Liver (tissue), 10 donors: ENCODE measurements at places on chromosomes 2 and 18. TPM values are rescaled to one million over a fixed set of nuclear protein-coding genes. Genes with fewer than 3 reads are reported as not detected.
A peak's percentile ranks its signal among the peaks of the same experiment; 100 is the strongest.

DNA sequence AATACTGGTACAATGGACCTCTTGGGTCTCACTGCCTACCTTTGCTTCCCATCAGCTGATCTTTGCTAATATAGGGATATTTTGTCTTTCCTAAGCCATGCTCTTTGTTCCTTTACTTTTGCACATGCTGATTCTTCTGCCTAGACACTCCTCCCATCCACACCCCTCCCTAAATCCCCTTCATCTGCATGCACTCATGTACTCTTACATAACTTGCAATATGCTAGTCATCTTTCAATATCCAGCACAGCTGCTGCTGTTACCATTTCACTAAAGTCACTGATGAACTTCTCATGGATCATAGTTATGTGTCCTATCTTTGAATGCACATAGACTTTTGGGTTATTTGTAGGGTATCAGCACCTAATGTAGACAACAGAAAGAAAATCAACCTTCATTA is 18.5 kb upstream of the DTNA start:
- DNase-seq: no peak

GRCh38 chr2:222353993-222354392 is 55.2 kb upstream of the PAX3 start:
- no peak for DNase-seq

GRCh38 chr2:1495676-1496358 is 82.6 kb downstream of the TPO start:
- no peak for DNase-seq

Gene CABYR
- 0.28 TPM for polyA plus RNA-seq

Gene ASB18
- not detected for polyA plus RNA-seq

DNA sequence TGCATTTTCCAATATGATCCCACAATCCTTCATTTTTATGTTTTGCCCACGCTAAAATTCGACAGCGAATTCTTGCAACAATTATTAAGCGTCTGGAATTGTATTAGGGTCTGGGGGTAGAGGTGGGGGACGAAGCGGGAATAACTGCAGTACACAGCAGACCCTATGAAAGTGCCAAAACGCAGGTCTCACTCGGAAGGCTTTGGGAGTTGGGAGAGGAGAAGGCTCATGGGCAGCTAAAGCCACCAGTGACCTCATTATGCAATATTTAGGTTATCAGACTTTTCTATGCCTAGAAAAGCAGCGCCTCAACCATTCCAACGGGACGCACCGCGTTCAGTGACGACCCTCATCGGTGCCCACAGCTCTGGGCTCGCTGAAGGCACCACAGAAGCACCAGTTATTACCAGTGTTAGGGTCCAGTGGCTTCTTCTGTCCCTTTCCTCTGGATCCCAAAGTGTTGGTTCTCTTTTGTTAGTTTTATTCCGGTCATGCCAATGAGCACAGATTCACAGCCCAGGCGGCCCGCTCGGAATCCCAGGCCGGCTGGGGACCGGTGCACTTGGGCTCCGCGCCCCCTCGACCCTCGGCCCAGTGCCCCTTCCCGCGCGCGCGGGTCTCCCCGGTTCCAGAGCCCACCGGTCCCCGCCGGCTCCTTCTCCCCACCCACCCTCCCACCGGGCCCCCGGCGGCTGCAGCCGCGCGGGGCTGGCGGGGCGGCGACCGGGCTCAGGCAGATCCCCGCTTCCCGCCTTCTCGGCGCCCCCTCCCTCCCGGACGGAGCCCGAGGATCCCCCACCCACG is 737 bp upstream of the MAPK4 start:
- DNase-seq: no peak

DNA sequence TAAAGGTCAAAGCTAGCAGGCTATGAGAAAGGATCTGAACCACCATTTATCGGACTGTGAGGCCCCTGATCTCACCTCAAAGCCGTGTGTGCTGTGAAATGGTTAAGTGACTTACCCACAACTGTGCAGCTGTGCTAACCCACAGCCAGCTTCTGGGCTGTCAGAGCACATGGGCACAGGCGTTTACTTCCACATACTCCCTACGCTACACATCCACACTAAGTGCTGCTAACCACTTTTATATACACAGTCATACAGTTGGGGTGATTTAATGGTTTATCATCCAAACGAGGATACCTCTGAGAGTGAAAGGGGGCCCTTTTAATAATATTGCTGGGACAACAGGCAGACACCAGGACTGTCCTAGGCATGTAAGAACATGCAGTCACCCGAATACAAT is 37.3 kb downstream of the CYRIA start:
- DNase-seq: no peak

DNA sequence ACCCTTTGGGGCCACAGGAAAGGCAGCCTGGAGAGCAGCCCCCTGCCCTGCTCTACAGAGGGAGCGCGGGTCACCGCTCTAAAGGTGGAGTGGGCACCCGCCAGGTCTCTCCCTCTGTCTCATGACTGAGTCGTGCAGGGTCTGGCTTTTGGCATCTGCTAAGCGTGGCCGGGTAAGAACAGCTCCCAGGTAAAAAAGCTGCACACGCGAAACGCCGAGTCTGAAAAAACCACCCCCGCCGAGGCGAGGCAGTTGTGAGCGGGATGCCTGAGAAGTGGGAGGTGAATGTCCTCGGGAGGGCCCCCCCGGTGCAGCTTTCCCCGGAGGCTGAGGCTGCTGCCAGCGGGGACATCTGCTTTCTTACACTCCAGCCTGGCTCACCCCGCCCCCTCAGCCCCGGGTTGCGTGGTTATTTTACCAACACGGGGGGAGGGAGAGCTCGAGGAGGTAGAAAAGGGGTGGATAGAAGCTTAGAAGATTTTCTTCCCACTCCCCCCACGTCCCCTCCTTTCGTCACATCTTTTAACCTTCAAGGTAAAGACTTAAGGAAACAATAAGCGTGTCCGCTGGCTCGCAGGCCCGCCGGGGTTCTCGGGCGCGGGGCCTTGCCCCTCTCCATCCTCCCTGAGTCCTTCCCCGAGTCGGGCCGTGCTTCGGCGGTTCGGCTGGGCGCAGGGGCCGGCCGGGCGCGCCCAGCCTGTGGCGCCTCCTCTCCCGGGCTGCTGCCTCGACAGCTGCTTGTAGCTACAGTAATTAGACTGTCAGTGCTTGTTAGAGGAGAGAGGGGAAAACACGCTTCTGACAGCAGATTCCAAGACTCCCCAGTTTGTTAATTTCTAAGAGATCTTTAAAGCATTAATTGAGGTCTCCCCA is 70.6 kb upstream of the PSMD14 start:
- peak; percentile 44 for DNase-seq

Gene LBX2
- 2.3 TPM for polyA plus RNA-seq

- no peak for DNase-seq
Observed at GRCh38 chr18:44130376-44130942, 550.2 kb upstream of the SETBP1 start.

Gene SERPINB3
- not detected for polyA plus RNA-seq

DNA sequence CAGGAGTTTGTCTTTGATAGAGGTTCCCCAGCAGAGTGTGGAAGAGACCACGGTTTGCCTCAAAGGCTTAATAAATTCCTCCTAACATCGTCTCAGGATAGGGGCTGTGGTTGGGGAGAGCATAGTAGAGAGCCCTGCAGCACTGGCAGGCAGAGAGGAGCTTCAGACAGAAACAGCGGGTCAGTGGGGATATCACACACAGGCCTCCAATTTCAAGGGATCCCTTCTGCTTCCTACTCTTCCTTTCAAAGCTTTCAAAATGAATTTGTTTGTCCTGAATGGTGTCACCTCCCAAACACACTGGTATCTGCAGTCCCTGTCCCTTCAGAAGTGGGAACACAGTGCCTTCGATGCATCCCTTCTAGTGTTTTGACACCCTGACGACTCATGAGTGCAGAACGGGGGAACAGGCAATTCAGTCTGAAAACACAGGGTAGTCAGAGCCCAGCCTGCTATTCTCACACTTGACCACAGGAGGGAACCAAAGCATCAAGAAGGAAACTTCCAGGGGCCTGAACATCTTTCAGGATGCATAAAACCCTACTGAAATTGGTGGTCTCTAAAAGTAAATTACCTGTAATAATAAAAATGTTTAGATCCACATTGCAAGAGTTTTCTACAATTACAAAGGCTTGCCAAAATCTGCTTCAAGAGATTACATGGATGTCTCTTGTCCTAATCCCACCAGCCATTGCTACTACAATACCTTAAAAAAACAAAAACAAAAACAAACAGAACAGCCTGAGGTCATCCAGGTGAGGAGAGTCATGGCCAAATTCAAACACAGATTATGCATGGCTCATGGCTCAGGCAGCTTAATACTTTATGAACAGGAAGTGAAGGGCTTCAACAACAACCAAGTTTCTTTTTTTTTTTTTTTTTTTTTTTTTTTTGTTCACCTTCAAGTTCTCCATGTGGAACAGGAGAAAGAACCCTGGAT is 49.8 kb downstream of the SLC14A2 start:
- peak; percentile 72 for DNase-seq

Gene GULP1
- 0.53 TPM for polyA plus RNA-seq
